ENCODE measurements at places on chromosomes 13 and 19. TPM values are rescaled to one million over a fixed set of nuclear protein-coding genes. Genes with fewer than 3 reads are reported as not detected.

DNA sequence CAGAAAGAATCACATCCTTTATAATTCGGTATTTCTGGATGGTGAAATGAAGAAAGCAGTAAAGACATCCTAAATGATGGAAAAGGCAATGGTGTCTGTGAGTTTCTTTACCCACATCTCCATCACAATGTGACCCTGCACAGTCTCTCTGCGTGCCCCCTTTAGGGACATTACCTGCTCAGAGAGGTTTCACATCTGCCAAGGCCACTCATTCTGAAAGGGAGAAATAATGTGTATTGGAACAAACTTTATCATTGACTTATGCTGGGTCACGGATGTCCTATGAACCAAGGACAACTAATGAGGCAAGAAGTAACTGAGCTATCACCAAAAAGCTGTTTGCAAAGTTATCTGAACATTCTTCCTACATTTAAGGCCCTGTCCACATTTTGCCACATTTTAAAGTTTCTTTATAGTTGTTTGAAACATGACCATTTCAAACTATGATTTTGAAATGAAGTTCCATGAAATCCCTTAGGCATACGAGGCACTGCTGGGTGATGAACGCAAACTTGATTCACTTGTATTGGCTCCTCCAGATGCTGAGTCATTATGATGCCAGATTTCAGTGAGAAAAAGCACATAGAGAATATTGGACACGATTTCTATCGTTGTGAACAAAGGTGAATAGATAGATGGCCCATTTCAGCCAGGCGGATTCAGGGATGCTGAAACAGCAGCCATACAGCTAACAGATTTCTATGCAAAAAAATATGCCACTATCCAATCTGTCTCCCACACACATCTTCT, 63.5 kb upstream of the HMGB1 start:
- peak; percentile 33 for DNase-seq

- DNase-seq = peak; percentile 99
Observed at GRCh38 chr19:14496029-14496833, at the start of gene GIPC1. Gene GIPC1 (minus strand): TSS chr19:14496127. CDS start chr19:14482976, 13,151 bp downstream.

GNG8 gene
- total RNA-seq = not detected

DNA sequence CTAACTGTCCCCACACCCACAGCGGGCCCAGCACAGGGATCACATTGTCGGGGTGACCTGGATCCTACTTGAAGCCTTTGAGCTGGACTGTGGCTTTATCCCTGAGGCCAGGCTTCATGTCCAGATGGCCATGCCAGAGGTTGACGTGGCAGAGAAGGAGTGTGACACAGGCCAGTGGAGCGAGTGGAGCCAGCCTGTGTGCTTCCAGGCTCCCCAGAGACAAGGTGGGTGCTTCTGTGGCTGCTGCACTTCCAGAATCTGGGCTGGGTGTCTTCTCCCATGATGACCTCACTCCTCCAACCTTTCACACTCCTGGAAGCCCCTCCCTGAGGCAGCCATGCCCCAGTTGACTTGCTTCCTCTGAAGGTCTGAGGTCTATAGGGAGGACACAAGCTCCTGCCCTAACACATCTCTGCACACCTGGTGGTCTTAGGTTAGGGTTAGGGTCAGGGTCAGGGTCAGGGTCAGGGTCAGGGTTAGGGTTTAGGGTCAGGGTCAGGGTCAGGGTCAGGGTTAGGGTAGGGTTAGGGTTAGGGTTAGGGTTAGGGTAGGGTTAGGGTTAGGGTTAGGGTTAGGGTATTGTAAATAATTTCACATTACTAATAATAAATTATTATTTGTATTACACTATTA, 13.1 kb upstream of the MZF1 start:
- DNase-seq = no peak

CADM4 gene
- total RNA-seq = 0.27 TPM

GRCh38 chr19:46159418-46160232, 11.6 kb downstream of the IGFL2 start:
- DNase-seq = no peak

COPE gene
- total RNA-seq = 172 TPM

ZNF682 gene
- total RNA-seq = 2.8 TPM

- DNase-seq = no peak
Observed at GRCh38 chr13:102399791-102400674, 1.8 kb downstream of the FGF14 start.

- no peak for DNase-seq
Observed at GRCh38 chr19:40466985-40467734, at the start of gene SPTBN4. Gene SPTBN4 (plus strand): TSS chr19:40467001. CDS start chr19:40472622, 5,621 bp downstream.
